NCI-H748 treated with DMSO at 0.1 percent for 48 hours (cell line): ENCODE measurements at places on chromosomes 1 and 21.
A peak's percentile ranks its signal among the peaks of the same experiment; 100 is the strongest.

- no peak for DNase-seq
Observed at GRCh38 chr21:26962621-26963181, 4.2 kb downstream of the ADAMTS5 start.

- DNase-seq: no peak
Observed at GRCh38 chr21:18772404-18772803, 368.8 kb upstream of the TMPRSS15 start.

- DNase-seq: no peak
Observed at GRCh38 chr1:162719678-162720077, 70.8 kb upstream of the HSD17B7 start.

GRCh38 chr1:223226271-223226670, 83.2 kb upstream of the TLR5 start:
- no peak for DNase-seq

- DNase-seq: no peak
Observed at GRCh38 chr1:155210314-155211104, 2.0 kb downstream of the MTX1 start.

- DNase-seq: no peak
Observed at GRCh38 chr1:228160201-228160761, 5.3 kb upstream of the IBA57 start.

DNA sequence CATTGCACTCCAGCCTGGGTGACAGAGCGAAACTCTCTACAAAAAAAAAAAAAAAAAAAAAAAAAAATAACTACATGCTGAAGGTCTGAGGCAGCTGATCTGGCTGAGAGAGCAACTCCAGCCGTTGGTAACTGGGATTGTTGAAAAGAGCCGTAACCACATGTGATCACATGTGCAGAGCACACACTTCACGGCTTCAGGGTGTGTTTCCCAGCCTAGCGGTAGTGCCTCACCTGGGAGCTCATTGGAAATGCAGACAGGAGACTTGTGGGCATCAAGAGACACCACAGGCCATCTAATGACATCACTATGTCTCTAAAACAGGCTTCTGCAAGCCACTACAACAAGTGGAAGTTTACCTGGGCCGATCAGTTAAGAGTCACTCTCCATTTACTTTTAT, 11.8 kb upstream of the OTUD7B start:
- DNase-seq: no peak

DNA sequence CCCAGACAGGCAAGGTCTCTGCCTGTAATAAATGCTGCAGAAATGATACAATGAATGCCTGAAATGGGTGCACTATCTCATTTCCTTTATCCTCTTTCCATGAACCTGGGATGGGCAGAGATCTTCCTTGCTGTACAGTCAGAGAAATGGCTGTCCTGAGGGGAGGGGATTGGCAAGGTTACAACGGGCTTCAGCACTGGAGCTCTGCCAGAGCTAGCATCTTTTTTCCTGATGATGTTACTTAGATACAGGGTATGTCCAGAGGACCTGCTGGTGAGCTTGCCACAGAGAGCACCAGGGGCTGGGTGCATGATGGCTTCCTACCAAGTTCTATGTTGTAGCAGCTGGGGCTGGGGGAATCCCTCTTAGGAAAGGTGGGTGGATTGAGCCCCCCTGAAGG, 115.1 kb downstream of the PLXNA2 start:
- no peak for DNase-seq

GRCh38 chr1:237748171-237748960, 142.4 kb downstream of the ZP4 start:
- no peak for DNase-seq

- no peak for DNase-seq
Observed at GRCh38 chr21:33265664-33266049, 510 bp upstream of the IL10RB start.

DNA sequence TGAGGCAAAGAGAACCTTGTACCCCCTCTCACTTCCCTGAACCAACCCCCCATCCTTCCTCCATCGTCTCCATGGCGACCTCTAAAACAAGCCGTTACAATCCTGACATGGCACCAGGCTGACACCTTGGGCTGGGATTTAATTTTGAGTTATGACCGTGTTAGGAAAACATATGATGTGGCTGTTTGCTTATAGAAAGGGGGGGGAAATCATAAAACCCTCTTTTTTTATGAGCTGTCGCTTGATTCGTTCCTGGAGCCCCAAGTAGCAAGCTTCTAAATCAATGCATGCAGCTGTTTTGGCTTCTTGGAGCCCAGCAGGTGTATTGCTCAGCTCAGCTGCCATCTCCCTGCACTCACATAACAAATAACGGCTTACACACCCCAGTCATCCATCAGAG, 301.2 kb upstream of the SPAG17 start:
- DNase-seq: peak; percentile 53

DNA sequence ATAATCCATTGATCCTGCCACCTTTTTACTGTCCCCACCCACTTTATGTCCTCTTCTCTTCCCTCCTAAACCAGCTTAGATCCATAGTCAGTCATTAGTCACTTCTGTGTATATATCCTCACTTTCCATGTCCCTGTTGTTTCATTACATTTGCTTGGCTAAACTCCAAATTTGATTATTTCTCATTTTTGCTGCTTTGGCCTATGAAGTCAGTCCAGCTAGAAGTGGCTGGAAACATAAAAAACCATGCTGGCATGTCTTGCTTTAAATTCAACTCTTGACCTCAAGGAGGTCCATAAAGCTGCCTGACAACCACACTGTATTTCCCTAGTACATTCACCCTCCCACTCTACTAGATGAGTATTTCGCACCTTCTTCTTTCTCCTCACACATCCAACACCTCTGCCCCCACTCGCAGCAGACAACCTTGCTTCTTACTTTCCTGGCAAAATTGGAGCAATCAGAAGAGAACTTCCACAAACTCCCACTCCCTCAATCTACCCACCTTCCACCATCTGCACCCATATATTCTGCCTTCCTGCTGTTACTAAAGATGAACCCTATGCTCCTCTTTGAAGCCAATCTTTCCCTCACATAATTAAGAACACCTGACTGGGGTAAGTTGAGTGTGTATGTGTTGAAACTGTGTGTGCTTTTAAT, 72.1 kb downstream of the ZNF648 start:
- no peak for DNase-seq

DNA sequence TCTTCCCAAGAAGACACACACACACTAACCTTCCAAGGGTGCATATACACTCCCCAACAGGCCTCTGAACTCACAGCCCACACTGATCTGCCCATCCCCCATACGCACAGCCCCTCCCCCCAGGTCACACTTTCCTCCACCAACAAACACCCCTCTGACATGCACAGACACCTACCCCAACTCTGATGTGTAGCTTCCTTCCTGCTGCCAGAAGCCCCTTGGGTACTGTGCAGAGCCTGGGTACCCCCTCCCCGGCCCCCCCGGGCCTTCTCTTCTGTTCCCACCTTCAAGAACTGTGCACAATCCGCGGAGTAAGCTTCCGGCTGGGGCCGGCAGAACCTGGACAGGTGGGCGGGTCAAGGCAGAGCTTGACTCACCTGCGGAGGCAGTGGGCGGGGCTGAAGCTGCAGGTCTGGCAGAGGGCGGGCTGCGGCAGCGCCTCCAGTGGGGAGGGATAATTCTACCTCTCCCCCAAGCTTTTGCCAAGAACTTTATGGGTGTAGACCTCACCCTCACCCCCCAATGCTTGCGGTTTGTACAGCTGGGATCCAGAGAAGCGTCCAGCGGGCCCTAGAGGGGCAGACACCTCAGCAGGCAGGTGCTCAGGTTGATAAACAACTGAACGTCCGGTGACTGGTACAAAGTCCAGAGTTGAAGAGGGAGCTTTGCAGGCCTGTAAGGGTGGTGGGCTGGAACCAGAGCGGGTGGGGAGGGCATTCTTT, at the start of gene C1orf210:
C1orf210 (minus strand) TSS at position 313 of the 722 bp plus-strand sequence. CDS start 2,311 bp downstream, outside the sequence.
- peak; percentile 100 for DNase-seq

DNA sequence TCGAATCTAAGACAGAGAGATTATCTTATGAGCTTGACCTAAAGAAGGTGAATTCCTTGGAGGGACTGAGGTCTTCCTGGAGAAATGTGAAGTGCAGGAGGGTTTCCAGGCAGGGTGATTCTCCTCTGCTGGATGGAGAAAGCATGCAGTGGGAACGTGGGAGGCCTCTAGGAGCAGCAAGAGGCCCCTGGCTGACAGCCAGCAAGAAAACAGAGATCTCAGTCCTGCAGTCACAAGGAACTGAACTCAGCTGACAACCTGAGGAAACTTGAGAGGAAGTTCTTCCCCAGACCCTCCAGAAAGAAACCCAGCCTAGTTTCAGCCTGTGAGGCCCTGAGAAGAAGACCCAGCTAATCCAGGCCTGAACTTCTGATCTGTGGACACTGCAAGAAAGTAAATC, 345.9 kb downstream of the FAM72C start:
- no peak for DNase-seq

DNA sequence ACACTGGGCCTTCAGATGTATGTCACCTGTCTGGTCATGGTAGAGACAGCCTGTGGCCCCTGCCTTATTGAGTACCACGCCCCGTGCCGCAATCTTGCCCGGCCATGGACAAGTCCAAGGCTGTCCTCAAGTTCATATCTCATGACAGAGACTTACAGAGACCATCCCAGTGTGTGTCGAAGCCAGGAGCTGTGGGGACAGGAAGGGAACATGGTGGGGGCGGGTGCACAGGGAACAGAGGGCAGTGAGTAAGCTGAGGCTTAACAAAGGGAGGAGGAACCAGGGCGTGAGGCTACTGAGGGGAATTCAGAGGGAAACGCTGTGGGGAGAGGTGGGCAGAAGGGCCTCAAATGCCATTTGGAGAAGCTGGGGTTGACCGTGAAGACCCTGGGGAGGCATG, 75.8 kb downstream of the ALPL start:
- DNase-seq: no peak

- DNase-seq: no peak
Observed at GRCh38 chr1:230071316-230071715, 4.3 kb downstream of the GALNT2 start.

- no peak for DNase-seq
Observed at GRCh38 chr21:46191686-46192575, 7.7 kb upstream of the SPATC1L start.

DNA sequence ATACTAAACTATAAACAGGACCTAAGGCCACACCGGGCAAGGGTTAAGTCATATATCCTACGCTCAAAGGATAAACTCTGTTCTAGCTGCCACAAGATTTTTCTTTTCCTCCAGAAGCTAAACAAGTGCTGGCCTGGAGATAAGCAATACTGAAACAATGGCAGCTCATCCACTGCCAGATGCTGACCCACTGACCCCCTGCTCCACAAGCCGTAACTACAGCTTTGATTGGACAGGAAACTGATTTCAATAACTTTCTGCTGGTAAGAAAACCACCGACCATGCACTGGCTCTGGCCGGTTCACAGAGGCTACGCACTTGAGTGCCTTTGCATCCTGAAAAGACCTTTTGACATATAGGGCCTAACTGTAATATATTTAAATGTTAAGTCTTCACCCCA, 51.3 kb upstream of the PLA2G2C start:
- no peak for DNase-seq

GRCh38 chr1:2255420-2256369, 27.6 kb downstream of the SKI start:
- no peak for DNase-seq

- DNase-seq: no peak
Observed at GRCh38 chr1:54324251-54325140, 81.7 kb downstream of the SSBP3 start.

GRCh38 chr1:172935062-172935592, 115.6 kb downstream of the TNFSF18 start:
- DNase-seq: no peak

GRCh38 chr1:204775546-204775945, 90.0 kb upstream of the LRRN2 start:
- DNase-seq: no peak

DNA sequence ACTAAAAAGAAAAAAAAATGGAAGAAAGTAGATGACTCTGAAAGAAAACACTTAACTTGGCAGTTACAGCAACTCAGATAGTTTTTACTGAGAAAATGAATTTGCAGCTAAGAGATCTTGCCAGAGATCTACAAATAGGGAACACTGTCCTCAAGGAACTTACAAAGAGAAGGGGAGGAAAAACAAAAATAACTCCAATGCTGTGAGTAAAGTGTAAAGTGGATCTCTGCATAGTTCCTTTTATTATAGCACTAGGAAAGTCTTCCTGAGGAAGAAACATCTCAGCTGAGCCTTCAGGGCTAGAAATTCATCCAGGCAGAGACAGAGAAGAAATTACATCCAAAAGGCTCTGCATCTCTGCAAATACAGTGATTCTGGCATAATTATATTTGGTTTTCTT, 3.9 kb downstream of the CD1B start:
- no peak for DNase-seq

GRCh38 chr1:54800041-54800898, 853 bp downstream of the TTC22 start:
- no peak for DNase-seq

GRCh38 chr1:205325334-205325884, 3.9 kb upstream of the NUAK2 start:
- DNase-seq: peak; percentile 35

GRCh38 chr1:30444850-30445249, 278.5 kb downstream of the MATN1 start:
- no peak for DNase-seq

DNA sequence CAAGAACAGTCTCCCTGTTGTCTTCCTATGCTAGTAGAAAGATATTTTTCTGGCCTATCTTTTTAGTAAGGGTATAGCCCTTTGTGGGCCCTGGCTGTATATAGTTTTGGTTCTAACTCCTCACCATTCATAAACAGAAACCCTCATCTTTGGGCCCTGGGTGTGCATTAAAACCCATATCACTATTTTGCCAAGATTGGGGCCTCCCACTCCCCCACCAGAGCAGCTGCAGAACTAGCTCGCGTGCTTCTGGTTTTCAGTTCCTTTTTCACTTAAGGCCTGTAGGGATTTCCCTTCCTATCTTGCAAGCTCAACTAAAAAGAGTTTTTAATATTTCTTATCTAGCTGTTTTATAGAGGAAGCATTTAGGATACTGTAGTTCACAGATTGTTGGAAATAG, 106.4 kb downstream of the RGL1 start:
- DNase-seq: no peak

- DNase-seq: no peak
Observed at GRCh38 chr1:240572328-240572727, 39.6 kb downstream of the GREM2 start.

GRCh38 chr1:200838676-200839445, 33.9 kb upstream of the GPR25 start:
- no peak for DNase-seq

DNA sequence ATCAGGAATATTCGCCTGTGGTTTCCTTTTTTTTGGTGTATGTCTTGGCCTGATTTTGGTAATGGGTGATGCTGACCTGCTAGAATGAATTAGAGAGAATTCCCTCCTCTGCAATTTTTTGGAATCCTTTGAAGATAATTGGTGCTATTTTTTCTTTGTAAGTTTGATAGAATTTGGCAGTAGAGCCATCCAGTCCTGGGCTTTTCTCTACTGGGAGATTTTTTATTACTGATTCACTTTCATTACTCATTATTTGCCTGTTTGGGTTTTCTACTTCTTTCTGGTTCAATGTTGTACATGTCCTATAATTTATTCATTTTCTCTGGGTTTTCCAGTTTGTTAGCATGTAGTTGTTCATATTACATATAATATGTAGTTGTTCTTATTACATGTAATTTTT, 48.7 kb downstream of the NTMT2 start:
- DNase-seq: no peak

GRCh38 chr1:185207170-185207569, 50.2 kb downstream of the SWT1 start:
- DNase-seq: no peak
